GM23338 (cell line): ENCODE measurements at places on chromosomes 3 and 15. TPM values are rescaled to one million over a fixed set of nuclear protein-coding genes. Genes with fewer than 3 reads are reported as not detected.

CELF6 gene
- 0.14 TPM in 1 of 2 replicates, not detected in the other for total RNA-seq

GRCh38 chr15:31590609-31591008 lies 264.0 kb downstream of the KLF13 start:
- H3K27ac ChIP-seq = no peak overlapping the region
- H3K36me3 ChIP-seq = no peaks in the 10 kb centered on the region
- peaks cover 6% of the 10 kb centered on the region for H3K4me1 ChIP-seq
- DNase-seq = no peak

HHLA2 gene
- total RNA-seq = not detected in 2 replicates

PLXNB1 gene
- 144 and 164 TPM in 2 replicates for total RNA-seq

DNA sequence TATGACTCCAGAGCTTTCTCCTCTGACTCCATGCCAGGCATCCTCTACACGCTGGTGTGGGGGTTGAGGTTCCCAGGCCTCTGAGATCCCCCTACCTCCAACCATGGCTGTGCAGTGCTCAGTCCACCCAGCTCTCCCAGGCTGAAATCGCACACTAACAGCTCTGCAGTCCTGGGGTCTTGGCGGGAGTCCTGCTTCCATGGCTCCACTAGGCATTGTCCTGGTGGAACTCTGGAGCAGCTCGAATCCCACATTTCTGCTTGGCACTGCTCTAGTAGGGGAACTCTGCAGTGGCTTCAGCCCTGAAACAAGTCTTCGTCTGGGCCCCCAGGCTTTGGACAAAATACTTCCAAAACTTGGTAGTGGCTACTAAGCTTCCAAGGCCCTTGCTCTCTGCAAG lies 50.7 kb downstream of the ROPN1B start:
- DNase-seq = no peak
- peaks cover 25% of the 10 kb centered on the region for H3K4me1 ChIP-seq
- H3K4me3 ChIP-seq = no peak overlapping the region

- DNase-seq = no peak
- peaks cover 54% of the 10 kb centered on the region for H3K4me1 ChIP-seq
Measured at GRCh38 chr3:11610044-11610671, 33.6 kb downstream of the VGLL4 start.

DNA sequence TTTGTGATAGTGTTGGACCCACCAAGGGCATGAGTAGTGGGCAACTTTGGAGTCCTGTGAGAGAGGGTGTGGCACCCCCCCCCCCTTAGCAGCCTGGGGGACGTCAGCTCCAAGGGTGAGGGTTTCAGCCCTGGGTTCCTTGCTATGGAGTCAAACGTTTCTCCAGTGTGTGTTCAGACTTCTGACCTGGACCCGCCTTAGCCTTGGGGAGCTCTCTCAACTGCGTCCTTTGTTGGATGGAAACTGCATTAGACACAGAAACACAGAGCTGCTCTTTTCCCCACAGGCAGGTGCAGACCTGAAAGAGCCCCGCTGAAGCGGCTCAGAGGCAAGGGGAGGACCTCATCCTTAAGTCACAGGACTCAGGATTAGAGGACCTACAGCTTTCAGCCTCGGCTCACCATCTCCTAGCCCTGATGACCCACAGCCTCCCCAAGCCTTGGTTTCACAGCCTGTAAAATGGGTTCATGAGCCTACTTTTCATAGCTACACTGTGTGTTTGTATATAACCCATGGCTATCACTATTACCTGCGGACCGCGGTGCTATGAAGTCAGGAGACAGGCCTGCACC lies 19.9 kb downstream of the ZNF710 start:
- no peak overlapping the region for H3K4me3 ChIP-seq
- no peak for DNase-seq
- H3K27ac ChIP-seq = no peak overlapping the region
- no peaks in the 10 kb centered on the region for H3K36me3 ChIP-seq

DNA sequence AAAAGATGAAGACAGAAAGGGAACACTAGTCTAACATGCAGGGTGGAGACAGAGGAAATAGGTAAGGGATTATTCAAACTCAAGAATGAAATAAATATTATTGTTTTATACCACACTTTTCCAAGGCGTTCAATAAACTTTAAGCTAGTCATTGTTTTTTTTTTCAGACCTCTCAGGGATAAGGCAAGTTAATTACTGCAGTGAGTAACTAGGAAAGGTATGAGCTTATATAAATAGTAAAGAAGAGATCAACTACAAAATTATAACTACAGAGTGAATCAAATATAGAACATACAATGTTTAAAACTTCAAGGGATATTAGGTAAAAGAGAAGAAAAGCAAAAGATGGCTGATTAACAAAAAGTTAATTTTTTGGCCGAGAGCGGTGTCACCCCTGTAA lies 31.5 kb upstream of the XXYLT1 start:
- H3K27me3 ChIP-seq = no peaks in the 10 kb centered on the region
- H3K27ac ChIP-seq = no peak overlapping the region
- no peak overlapping the region for H3K4me3 ChIP-seq
- no peaks in the 10 kb centered on the region for H3K4me1 ChIP-seq
- no peak for DNase-seq

DOCK3 gene
- 5.6 and 6.1 TPM in 2 replicates for total RNA-seq

TMC3 gene
- total RNA-seq = not detected in 2 replicates

GRCh38 chr15:68252925-68253534 lies 23.5 kb upstream of the CLN6 start:
- H3K4me3 ChIP-seq = no peak overlapping the region
- no peaks in the 10 kb centered on the region for H3K36me3 ChIP-seq
- no peak overlapping the region for H3K27ac ChIP-seq
- peak; percentile 92 for DNase-seq
- H3K27me3 ChIP-seq = no peaks in the 10 kb centered on the region
- peaks cover 4% of the 10 kb centered on the region for H3K4me1 ChIP-seq

GRCh38 chr3:179842061-179842460 lies 189.2 kb downstream of the USP13 start:
- no peaks in the 10 kb centered on the region for H3K27me3 ChIP-seq
- no peak overlapping the region for H3K27ac ChIP-seq
- no peak overlapping the region for H3K4me3 ChIP-seq
- peaks cover 12% of the 10 kb centered on the region for H3K4me1 ChIP-seq
- H3K36me3 ChIP-seq = no peaks in the 10 kb centered on the region

DNA sequence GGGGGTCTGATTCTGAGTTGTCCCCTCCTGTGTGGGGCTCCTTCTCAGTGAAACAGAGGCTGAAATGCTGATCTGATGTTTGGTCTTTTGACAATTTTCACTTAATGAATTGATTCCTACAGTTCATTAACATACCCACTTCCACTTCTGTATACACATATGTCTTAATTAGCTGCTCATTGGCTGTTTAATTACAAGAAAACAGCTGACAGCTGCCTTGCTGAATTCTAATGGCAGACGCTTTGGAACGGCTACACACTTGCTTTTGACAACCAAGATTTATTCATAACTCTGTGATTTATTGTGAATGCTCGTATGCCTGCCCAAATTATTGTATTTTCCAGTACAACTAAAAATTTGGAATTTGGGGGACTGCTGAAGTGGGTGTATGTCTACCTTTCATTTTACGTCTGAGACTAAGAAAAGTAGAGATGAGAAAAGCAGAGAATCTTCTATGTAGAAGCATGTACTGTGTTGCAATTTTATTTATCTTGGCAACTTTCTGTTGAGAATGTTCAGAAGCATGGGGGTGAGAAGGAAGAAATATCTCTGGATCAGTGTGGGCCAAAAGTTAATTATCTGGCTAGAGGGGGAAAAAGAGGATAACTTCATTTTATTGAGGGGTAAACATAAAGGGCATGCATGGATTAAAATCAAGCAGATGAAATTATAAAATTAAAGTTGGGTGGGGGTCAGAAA lies 46.5 kb upstream of the ICE2 start:
- no peak overlapping the region for H3K4me3 ChIP-seq
- no peak for DNase-seq
- H3K4me1 ChIP-seq = no peaks in the 10 kb centered on the region
- H3K27me3 ChIP-seq = no peaks in the 10 kb centered on the region
- no peaks in the 10 kb centered on the region for H3K36me3 ChIP-seq

DNA sequence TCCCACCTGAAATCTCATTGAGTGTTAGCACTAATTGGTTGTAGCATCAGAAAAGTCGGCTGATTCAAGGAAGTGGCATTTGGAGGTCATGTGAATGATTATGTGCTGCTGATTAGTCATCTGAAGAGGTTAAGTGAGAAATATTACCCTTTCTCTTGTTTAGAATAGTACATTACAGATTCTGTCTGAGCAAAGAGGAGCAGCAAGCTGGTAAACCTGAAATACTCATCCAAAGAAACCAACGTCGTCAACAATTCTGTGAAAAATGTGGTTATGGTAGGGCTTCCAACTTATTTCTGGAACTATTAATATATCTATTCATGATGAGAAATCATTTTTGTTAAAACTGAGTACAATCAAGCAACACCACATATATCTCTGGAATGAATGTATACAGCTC lies 1024.9 kb downstream of the TUSC7 start:
- DNase-seq = no peak
- H3K27me3 ChIP-seq = no peaks in the 10 kb centered on the region
- H3K36me3 ChIP-seq = no peaks in the 10 kb centered on the region

- no peaks in the 10 kb centered on the region for H3K27me3 ChIP-seq
- DNase-seq = no peak
- H3K4me3 ChIP-seq = no peak overlapping the region
Measured at GRCh38 chr15:85837881-85838280, 43.2 kb upstream of the KLHL25 start.

DNA sequence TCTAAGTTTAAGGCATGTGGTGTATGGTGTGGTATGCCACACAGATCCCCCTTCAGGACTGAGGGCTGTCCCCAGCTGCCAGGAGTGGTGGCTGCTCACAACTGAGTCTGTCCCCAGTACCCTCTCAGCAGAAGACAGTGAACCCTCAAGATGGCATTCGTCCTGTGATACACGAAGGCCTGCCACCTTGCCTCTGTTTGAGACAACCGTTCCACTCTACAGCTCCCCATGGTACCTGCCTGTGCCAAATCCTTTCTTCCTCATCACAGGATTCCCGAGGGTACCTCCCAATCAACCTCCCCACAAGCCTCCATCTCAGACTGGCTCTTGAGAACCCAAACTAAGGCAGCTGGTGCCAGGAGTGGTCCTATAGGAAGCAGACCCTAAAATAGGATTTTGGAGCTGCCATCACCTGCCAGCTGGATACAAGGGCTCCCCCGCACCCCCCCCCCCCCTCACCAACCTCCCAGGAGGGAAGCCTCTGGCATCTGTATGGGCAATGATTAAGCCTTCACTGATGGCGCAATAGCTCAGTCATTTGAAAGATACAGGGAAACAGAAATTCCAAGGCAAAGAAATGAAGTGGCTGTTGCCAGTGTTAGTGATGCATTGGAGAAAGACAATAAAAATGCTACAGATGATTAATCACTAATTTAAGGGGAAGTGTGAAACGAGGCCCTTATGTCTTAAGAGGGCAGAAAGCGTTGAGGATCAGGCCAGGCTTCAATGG lies 230.0 kb upstream of the LYSMD4 start:
- no peaks in the 10 kb centered on the region for H3K4me1 ChIP-seq
- no peaks in the 10 kb centered on the region for H3K36me3 ChIP-seq
- H3K4me3 ChIP-seq = no peak overlapping the region
- no peak for DNase-seq

GANC gene
- total RNA-seq = 11.1 and 12.6 TPM in 2 replicates

DNA sequence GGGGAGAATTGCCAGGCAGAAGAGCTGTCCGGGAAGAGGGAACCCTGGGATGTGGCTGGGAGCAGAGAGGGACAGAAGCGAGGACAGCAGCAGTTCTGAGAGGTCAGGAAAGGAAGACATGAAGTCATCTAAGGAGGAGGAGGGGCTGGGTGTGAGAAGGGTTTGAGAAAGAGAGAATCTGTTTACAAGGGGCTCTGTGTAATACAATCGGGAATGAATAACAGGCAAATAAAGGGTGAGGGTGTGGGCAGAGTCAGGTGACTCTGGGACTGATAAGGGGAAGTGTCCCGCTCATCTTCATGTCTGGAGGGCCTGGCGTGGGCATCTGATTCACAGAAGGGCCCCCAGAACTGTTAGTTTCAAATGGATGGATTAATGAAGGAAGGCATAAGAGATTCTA lies 191.3 kb downstream of the XXYLT1 start:
- H3K36me3 ChIP-seq = no peaks in the 10 kb centered on the region
- DNase-seq = no peak
- no peaks in the 10 kb centered on the region for H3K27me3 ChIP-seq
- H3K4me1 ChIP-seq = peaks cover 10% of the 10 kb centered on the region; the same call in 1 of the 2 replicates

EPHA3 gene
- total RNA-seq = 0.21 and 0.47 TPM in 2 replicates

CLDN1 gene
- total RNA-seq = 4.2 and 4.6 TPM in 2 replicates

DNA sequence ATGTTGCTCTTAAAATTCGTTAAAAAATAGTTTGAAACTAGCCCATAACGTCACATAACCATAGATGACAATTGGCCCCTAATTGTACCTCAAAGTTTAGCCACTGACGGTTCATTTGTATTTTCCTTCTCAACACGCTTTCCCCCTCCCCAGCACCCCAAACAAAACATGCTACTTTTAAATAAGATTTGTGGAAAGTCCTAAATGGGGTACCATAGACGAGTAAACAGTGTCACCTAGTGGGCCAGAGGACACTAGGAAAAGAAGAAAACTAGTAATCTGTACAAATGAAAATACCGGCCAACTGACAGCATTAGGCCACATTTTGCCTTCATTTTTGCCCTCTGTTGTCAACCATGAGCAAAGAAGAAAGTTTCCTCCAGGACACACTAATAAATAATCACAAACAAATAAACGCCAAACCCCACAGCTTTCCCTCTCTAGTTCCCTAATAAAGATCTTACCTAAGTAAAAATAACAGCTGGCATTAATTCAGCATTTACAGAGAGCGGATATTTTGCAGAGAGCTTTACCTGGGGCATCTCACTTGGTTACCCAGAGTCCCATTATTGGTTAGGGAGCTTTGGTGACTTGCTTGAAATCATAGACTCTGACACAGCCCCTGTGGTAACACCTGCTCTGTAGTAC lies 175.1 kb upstream of the ATP11B start:
- no peaks in the 10 kb centered on the region for H3K27me3 ChIP-seq
- H3K4me1 ChIP-seq = peaks cover 15% of the 10 kb centered on the region
- no peak overlapping the region for H3K4me3 ChIP-seq
- H3K36me3 ChIP-seq = no peaks in the 10 kb centered on the region
- peak; percentile 73 for DNase-seq
- no peak overlapping the region for H3K27ac ChIP-seq

DNA sequence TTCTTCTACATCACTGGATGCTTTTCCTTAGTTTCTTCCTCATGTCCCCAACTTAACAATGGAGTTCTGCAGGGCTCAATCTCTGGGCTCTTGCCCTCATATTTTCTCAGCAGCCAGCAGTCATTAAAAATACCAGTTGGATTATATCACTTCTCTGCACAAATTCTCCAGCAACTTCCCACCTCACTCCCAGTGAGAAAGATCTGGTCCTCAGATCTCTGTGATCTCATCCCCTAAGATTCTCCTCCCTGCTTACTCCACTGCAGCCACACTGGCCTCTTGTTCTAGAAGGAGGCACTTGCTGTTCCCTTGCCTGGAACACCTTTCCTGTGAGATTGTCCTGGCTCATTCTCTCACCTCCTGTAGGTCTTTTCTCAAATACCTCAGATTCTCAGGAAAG lies 6.1 kb downstream of the ERICH6 start:
- no peaks in the 10 kb centered on the region for H3K27me3 ChIP-seq
- H3K4me1 ChIP-seq = no peaks in the 10 kb centered on the region
- no peak for DNase-seq

SSR3 gene
- 143 and 156 TPM in 2 replicates for total RNA-seq

PLA2G4E gene
- total RNA-seq = not detected in 2 replicates

CAV3 gene
- not detected in 2 replicates for total RNA-seq
